Occipital lobe (tissue), 3 donors: ENCODE measurements at places on chromosomes 7 and 10. TPM values are rescaled to one million over a fixed set of nuclear protein-coding genes. Genes with fewer than 3 reads are reported as not detected.

DNA sequence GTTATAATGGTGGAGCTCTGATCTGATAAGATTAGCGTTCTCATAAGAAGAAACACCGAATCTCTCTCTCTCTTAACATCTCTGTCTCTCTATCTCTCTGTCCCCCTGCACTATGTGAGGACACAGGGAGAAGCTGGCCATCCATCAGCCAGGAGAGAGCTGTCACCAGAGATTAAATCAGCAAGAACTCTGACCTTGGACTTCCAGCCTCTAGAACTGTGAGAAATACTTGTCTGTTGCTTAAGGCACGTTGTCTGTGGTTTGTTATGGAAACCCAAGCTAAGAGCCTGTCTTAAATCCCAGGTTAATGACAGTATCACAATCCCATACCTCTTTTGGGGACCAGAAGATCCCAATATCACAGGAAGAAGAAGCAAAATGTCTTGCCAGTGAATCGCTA, 132.0 kb upstream of the AKR1E2 start:
- no peak for DNase-seq

- DNase-seq = no peak
Measured at GRCh38 chr7:5226921-5227785, 37.1 kb downstream of the WIPI2 start.

DLX5 gene
- total RNA-seq = 3.4 TPM

DNA sequence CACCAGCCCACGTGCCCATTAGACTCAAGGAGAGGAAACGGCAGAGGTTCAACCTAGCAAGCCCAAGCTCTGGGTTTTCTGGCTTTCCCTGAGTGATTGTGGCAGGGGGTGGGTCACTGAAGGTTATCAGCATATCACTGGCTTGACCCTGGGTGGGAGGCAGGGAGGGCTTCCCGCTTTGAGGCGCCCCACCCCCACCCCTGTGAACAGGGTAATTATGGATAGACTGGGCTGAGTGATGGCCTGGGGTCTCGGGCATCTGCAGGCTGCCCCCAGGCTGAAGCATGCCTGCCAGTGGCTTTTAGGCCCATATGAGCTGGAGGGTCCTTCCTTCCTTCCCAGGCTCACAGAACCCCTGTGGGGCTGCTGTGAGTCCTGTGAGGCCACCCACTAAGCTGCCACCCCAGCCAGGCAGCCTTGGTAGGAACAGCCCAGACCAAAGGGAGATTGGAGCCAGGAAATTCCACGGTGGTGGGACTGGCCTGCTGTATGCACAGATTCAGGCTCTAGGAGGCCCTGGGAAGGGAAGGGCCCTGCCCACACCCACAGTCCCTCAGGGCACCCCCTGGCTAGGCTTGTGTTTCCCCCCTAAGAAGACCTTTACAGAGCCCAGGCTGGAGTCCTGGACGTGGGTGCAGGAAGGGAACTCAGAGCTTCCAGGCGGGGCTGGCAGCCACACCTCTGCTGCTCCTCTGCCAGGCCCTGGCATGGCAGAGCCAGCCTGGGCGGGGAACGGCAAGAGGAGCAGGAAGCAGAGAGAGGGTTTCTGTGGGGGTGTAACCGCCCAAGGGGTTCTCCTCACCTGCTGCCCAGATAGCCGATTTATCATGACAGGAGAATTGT, 33.1 kb downstream of the GPRIN2 start:
- DNase-seq = no peak

FAS gene
- total RNA-seq = 2.2 TPM

- no peak for DNase-seq
Measured at GRCh38 chr10:131872827-131873375, 27.9 kb upstream of the PPP2R2D start.

- peak; percentile 28 for DNase-seq
Measured at GRCh38 chr7:1922071-1922869, 252.2 kb downstream of the ELFN1 start.

DNA sequence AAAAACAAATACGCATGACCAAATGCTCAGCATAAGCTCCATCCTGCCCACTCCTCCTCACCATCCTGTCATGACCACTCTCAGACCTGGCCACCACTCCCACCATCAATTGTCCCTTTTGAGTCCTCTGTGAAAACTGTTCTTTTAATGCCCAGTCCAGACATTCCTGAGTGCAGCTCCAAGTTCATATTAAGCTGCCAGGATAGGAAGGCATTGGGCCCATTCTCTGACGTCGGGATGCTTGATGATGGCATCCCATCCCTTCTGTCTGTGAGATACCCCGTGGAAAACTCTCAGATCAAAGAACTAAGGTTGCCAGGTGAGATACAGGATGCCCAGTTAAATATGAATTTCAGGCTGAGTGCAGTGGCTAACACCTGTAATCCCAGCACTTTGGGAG, 89.9 kb upstream of the KIF5B start:
- no peak for DNase-seq

DNA sequence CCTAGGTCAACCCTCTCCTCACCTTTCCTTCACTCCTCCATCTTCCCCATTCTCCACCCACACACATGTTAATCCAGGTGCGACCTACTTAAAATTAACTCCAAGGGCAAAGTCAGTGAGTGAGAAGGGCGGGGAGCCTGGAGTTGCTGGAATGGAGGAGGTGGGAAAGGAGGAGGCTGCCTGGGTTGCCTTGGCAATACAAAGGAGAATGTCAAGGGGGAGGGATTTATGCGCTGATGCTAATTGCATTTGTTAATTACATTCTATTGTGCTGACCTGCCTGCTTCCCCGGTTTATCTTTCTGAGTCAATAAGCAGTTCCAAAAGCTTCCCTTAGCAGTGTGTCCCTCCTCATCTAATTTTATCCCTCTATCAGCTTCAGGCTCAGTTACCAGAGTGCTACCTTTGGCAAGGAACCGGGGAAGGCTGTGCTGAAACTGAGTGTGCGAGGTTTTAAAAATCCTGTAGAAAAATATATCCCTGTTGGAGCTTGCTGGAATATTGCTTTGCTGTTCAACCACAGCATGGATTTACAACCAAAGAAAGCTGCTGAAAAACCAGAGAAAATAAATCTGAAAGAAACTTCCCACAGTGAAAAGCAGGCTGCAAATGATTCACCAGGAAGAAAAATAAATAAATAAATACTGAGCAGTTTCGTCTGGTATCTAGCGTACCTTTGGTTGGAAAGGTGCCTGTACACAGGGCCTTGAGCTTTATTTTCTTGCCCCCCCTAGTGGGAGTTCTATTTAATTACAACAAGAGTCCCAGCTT, 113.2 kb upstream of the DGKB start:
- DNase-seq = no peak

GRCh38 chr10:119166564-119166963, 1.1 kb upstream of the SFXN4 start:
- DNase-seq = no peak

- DNase-seq = no peak
Measured at GRCh38 chr7:124679146-124679545, 86.4 kb downstream of the GPR37 start.

MRLN gene
- total RNA-seq = not detected

NEUROG3 gene
- total RNA-seq = not detected

DNA sequence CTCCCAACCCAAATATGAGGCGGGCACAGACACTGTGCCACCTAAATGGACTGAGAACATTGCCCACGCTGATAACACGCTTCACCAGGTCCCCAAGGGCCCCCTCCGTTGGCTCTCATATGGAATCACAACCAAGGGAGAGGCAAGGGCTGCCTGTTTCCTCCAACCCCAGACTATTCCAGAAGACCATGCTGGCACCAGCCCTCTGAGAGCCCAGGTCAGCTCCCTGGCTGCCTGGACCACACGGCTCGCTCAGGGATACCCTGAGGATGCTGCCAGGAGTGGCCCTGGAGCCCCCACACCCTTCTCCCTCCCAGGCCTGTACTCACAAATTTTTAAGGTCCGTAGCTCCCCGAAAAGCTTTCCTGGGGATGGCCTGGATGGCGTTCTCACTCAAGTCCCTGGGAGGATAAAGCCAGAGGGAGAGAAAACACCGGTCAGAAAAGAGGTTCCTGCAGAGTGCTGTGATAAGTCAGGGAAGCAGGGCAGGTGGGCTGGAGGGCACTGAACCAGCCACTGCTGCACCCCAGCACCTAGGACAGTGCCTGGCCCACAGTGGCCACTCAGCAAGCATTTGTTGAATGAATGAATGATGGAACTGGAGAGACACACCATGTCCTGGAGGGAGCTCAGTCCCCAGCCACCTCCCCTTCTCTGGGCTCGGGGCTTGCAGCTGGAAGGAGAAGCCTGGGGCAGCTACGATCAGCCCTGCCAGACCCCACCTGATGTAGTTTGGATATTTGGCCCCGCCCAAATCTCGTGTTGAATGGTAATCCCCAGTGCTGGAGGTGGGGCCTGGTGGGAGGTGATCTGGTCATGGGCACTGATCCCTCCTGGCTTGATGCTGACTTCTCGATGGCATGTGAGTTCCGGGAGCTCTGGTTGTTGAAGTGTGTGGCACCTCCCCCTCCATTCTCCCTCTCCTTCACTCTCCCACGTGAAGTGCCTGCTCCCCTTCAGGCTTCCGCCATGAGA, 119.8 kb downstream of the SLIT1 start:
- DNase-seq = no peak

GRCh38 chr10:125538947-125539731, 143.8 kb downstream of the TEX36 start:
- no peak for DNase-seq

SRRM3 gene
- 6.7 TPM for total RNA-seq

COA1 gene
- 40.4 TPM for total RNA-seq

DNA sequence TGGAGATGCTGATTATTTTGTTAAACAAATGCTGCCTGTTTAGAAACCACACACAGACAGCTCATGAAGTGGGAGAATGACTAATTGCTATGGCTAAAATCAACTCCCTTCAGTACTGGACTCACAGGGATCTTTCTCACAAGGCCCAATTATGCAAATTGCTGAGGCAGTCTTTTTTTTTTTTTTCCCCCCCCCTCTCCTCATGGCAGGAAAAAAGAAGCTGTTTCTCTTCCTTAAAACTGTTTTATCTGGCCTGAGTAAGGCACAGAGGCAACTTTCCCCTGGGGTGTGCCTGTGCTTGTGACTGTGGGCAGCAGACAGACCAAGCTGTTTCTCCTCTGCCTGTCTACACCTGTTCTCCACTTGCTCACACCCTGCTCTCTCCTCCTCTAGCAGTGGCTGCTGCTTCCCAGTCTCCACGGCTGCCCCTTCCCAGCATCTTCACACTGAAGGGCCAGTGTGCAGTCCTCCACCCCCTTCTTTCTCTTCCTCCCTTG, 65.4 kb upstream of the STEAP1B start:
- no peak for DNase-seq

DNA sequence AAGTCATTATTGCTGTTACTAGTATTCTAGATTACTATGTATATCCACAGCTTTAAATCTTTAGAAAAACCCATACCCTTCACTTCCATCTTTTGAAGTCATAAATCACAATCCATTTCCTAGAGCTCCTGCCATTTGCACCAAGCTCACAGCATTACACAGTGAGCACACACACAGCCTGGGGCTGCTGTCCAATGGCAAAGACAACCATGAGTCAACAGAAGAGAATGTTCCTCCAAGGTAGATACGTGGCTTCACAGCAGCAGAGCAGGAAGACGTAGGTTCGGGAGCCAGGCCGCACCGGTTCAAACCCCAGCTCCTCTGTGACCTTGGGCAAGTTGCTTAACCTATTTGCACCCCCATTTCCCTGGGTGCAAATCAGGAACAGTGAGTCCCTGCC, 234.6 kb downstream of the DIP2C start:
- peak; percentile 28 for DNase-seq

GRCh38 chr10:17905491-17905890, 46.2 kb upstream of the SLC39A12 start:
- no peak for DNase-seq

EVX1 gene
- not detected for total RNA-seq

DNA sequence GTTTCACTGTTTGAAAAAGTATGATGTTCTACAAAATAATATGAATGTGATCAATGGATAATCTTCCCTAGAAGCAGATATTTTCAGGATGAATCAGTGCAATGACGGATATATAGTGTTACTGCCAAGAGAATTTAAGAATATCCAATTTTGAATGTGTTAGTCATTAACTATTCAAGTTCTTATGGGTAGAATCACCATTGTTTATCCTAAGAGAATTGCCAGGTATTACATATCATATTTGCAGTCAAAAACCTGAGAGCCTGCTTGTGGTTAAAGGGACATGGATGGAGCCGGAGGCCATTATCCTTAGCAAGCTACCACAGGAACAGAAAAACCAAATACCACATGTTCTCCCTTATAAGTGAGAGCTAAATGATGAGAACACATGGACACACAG, 26.9 kb downstream of the AHR start:
- no peak for DNase-seq

DNA sequence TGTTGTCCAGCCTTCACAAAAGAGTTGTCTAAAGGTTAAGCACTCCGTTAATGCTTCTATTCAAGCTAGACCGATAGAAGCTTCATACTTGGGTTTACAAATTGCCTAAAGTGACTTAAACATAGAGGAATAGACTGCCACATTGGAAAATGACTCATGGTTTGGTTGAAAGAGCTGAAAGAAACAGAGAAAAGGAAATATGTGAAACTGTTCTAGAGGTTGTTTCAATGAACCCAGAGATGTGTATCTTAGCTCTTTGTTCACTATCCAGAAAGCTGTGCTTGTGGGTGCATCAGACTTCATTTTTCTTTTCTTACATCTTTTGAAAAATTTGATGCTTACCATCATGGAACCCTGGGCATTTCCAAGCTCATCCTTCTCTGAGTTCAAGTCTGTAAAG, 736.2 kb downstream of the INHBA start:
- no peak for DNase-seq

FEZF1 gene
- not detected for total RNA-seq

DNA sequence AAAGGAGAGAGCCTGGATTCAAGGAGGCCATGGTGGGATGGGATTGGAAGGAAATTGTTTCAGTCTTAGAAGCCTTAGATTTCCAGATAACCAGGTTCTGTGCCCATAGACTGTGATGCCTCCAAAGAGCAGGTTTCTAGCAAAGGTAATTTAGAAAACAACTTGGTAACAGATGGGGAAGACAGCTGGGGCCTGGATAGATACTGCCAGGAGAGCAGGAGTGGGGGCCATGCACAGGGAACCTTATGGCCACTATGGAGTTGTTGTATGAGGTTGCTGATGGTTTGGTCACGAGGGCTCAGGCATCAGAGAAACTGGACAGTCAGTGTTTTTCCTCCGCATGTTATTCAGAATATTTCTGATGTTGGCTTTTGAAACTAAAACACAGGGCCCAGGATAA, 901.9 kb downstream of the LRMDA start:
- no peak for DNase-seq

MGAM2 gene
- not detected for total RNA-seq

GRCh38 chr10:96588060-96588554, 1.3 kb upstream of the TM9SF3 start:
- DNase-seq = no peak

DNA sequence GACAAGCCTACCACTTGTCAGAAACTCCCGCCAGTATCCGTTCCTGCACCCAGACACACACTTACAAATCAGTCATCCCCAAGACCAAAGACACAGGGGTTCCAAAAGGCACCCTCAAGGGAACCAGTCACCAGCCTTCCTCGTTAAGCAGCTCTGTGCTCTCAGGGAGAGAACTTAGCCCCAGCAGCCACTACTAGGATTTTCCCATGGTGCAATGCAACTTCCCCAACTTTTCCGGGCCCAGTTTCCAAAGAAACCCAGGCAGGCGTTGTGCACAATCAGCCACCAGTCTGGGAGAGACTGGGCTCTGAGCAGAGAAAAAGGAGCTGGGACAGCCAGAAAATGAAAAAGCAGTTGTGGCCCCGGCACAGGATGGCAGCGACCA, 1.2 kb downstream of the DLG5 start:
- no peak for DNase-seq
